T-helper 9 cell (primary cell): ENCODE measurements at places on chromosomes 2 and 18.

GRCh38 chr2:39821871-39822270 is 42.8 kb upstream of the THUMPD2 start:
- no peak for DNase-seq

- no peak for DNase-seq
Measured at GRCh38 chr2:133418021-133418420, 150.2 kb downstream of the NCKAP5 start.

- no peak for DNase-seq
Measured at GRCh38 chr2:150392614-150393013, 94.9 kb downstream of the RND3 start.

DNA sequence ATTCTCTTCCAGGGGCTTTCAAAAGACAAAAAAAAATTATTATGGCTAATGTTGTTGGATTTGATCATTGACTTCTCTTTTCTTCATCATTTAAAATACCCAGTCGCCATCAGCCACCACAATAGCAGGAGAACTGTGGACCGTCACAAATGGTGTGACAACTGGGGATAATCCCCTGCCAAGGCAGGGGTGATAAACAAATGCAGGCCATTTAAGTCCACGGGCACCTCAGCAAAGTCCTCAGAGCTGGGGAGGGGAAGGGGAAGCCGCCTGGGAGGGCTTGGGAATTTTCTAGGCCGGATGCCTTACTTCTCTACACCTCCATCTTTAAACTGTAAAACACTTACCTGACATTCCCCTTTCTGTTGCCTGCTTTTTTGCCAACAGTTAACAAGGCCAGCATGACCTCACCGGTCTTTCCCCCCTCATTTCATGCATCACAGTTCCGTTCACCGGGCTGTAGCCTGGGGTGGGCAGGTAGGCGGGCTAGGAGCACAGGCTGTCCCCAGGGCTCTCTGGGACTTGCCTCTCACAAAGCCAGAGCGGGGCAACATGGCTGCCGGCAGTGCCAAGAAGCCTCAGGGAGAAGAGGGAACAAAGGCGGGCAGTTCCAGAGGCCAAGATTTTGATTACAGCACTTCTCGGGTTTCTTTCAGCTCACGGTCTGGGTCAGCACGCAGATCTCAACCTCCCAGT is 820.4 kb downstream of the BCL11A start:
- no peak for DNase-seq

- no peak for DNase-seq
Measured at GRCh38 chr2:131413148-131413747, 49.3 kb upstream of the RAB6D start.

GRCh38 chr2:64414736-64415435 is 39.1 kb upstream of the LGALSL start:
- no peak for DNase-seq

DNA sequence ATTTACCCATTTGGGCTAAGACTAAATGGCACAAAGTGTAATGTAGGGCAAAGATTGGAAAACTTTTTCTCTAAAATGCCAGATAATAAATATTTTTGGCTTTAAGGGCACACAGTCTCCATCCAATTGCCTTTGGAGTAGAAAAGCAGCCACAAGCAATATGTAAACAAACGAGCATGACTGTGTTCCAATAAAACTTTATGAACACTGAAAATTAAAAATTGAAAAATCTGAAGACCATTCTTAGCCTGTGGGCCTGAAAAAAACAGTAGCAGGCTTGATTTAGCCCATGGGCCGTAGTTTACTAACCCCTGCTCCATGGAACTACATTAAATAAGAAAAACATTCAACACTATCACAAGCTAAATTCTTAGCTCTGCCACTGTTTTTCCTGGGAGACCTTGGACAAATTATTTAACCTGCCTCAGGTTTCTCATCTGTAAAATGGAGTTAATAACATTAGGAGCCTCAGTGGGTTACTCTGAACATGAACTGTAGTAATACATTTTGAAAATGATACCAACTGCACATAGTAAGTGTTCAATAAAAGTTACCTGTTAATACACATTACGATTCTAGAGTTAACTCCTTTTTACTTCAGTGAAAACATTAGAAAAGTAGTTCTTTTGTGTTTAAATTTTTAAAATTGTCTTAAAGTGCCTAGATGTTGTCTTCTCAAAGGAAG is 1.3 kb downstream of the IFIH1 start:
- no peak for DNase-seq

- no peak for DNase-seq
Measured at GRCh38 chr18:44849361-44849760, 168.7 kb downstream of the SETBP1 start.

DNA sequence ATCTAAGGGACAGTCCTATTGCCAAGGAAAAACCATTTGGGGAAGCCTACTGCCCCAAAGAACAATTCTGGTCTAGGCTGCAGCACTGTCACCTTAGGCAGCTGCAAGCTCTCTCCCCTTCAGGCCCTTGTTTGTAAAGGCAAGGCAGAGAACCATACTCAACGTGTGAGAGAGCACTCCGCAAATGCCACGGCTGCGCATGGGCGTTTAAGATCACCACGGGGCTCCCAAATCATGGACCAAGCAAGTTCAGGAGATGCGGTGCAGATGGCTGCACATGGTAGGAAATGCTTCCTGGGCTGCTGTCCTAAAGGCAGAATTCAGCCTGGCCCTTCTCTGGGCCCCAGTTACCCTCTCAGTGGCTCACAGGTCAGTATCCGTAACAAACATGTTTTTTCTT is 15.5 kb downstream of the ERFE start:
- no peak for DNase-seq

DNA sequence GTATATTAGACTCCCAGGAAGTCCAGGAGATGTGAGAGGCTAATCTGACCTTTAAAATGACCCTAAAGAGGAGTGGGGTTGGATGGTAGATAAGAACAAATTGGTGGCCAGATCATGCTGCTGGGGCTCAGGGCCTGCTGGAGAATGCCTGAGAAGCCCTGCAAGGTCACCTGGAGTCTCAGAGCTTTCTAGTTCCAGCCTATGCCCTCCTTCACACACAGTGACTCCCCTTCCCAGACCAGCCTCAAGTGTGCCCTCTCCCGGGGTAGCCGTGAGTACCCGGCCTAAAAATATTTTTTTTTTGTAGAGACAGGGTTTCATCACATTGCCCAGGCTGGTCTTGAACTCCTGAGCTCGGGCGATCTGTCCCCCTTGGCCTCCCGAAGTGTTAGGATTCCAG is 44.2 kb upstream of the FZD5 start:
- no peak for DNase-seq

- DNase-seq, result no peak
Measured at GRCh38 chr2:18901242-18901641, 311.9 kb upstream of the NT5C1B start.

DNA sequence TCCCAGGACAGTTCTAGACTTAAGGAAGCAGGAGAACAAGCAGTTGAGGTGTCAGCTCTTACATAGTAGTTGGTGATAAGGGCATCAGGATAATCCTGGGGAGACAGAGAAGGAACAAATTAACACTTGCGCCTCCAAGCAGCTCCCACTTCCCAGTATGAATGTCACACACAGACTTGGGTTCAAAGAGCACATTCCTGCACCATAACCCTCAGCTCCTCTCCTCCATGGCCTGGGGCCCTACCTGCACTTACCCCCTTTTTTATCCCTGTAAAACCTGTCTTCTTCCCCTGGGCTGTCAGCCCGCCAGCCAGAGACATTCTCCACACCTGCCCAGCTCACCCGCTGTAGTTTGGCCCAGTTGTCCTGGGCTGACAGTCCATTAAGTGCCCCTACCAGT is 3.9 kb upstream of the UCN start:
- no peak for DNase-seq
